Activated naive CD8-positive, alpha-beta T cell treated with anti-CD3 and anti-CD28 coated beads for 36 hours (primary cell): ENCODE measurements at places on chromosomes 1 and 21. TPM values are rescaled to one million over a fixed set of nuclear protein-coding genes. Genes with fewer than 3 reads are reported as not detected.

- peaks cover 23% of the 10 kb centered on the region for H3K27me3 ChIP-seq
- no peaks in the 10 kb centered on the region for H3K4me1 ChIP-seq
- H3K27ac ChIP-seq: no peak overlapping the region
- H3K36me3 ChIP-seq: no peaks in the 10 kb centered on the region
- H3K4me3 ChIP-seq: no peak overlapping the region
- DNase-seq: no peak
Observed at GRCh38 chr1:18373882-18374493, 106.7 kb upstream of the KLHDC7A start.

GRCh38 chr1:156399355-156400125, 30.5 kb downstream of the RHBG start:
- H3K4me1 ChIP-seq: peaks cover 2% of the 10 kb centered on the region
- no peak for DNase-seq
- H3K27ac ChIP-seq: no peak overlapping the region
- peaks cover 24% of the 10 kb centered on the region for H3K27me3 ChIP-seq

DNA sequence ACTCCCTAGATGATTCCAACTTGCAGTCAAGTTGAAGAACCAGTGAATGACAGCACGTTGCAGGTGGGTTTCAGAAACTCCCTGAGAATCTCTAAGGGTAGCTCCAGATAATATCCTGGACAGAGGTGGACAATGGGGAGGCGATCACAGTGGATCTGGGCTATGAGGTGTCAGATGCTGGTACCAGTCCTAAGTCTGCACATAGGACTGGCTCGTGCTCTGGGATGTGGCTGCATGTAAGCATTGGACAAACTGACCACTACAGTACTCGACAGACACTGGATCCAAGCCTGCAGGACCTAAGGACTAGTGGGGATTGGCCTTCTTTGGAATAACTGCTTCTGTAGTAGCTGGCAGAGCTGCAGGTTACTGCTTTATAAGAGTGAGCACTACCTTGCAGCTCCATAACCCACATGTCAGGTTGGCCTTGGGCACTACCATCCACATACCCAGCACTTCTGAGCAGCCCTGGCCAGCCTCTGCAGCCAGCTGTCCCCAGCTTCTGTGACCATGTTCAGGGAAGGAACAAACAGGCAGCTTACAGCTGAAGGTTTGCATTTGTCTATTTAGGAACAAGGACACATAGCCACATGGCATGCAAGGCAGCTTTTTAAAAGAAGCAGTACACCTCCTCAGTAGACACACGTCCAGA, 33.2 kb upstream of the DNAH14 start:
- no peak overlapping the region for H3K27ac ChIP-seq
- H3K36me3 ChIP-seq: no peaks in the 10 kb centered on the region
- H3K4me1 ChIP-seq: no peaks in the 10 kb centered on the region
- H3K4me3 ChIP-seq: no peak overlapping the region

- peaks cover 23% of the 10 kb centered on the region for H3K36me3 ChIP-seq
- peak; percentile 88 for DNase-seq
- H3K4me1 ChIP-seq: peaks cover 88% of the 10 kb centered on the region
- H3K4me3 ChIP-seq: peak overlapping the region; percentile 56
- H3K27me3 ChIP-seq: no peaks in the 10 kb centered on the region
Observed at GRCh38 chr1:24996983-24997893, 67.2 kb upstream of the RUNX3 start.

The WNT3A gene
- total RNA-seq: not detected

The CD5L gene
- total RNA-seq: not detected

The PSEN2 gene
- total RNA-seq: 4.6 TPM
